ENCODE measurements at places on chromosomes 16 and 17. TPM values are rescaled to one million over a fixed set of nuclear protein-coding genes. Genes with fewer than 3 reads are reported as not detected.

DNA sequence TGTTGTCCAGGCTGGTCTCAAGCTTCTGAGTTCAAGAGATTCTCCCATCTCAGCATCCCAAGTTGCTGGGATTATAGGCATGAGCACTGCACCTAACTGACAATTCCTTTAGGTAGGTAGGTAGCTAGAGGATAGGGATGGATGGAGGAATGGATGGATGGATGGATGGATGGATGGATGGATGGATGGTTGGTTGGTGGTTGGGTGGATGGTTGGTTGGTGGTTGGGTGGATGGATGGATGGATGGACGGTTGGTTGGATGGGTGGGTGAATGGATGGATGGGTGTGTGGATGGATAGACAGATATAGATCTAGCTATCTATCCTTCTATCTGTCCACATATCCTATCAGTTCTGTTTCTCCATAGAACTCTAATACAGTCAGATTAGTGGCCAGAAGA is 19.3 kb upstream of the ADCY9 start:
- H3K4me1 ChIP-seq, result no peaks in the 10 kb centered on the region
- no peaks in the 10 kb centered on the region for H3K36me3 ChIP-seq
- DNase-seq, result no peak
- H3K27me3 ChIP-seq, result no peaks in the 10 kb centered on the region

DNA sequence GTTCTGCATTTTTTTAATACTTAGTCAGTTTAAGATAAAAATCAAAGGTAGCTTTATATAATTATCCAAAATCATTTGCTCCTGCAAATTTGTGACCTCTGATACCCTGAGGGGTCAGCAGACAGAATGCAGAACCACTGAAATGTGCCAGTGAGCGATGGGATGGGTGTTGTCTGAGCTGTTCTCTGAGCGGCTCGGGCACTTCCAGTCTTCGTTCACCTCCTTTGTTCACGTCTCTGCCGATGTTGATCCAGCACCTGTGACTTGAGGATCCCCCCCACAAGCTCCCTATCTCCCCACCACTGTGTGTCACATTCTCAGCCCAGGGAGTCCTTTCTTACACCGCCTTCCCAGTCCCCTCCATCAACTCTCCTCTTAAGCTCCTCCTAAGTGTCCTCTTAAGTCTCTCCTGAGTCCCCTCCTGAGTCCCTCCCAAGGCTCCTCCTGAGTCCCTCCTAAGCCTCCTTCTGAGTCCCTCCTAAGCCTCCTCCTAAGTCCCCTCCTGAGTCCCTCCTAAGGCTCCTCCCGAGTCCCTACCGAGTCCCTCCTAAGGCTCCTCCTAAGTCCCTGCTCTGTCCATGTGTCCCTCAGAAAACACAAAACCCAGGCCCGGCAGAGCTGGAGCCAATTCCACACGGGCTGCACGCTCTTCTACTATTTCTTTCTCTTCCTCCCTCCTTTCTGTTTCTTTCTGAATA is 47.5 kb downstream of the RNF213 start:
- H3K27me3 ChIP-seq, result no peaks in the 10 kb centered on the region
- H3K27ac ChIP-seq, result no peak overlapping the region
- no peak overlapping the region for H3K4me3 ChIP-seq
- no peak for DNase-seq
- peaks cover 37% of the 10 kb centered on the region for H3K36me3 ChIP-seq

RAMP2 gene
- total RNA-seq, result 1.1 TPM

ZFPM1 gene
- 3.9 TPM for total RNA-seq

- no peak overlapping the region for H3K4me3 ChIP-seq
- H3K27ac ChIP-seq, result no peak overlapping the region
- DNase-seq, result no peak
- H3K4me1 ChIP-seq, result no peaks in the 10 kb centered on the region
- no peaks in the 10 kb centered on the region for H3K27me3 ChIP-seq
Measured at GRCh38 chr16:51151435-51151960, 428 bp upstream of the SALL1 start.

GRCh38 chr17:62965174-62965685 is 805 bp upstream of the TANC2 start:
- H3K27me3 ChIP-seq, result no peaks in the 10 kb centered on the region
- H3K36me3 ChIP-seq, result peaks cover 3% of the 10 kb centered on the region
- H3K4me3 ChIP-seq, result peak overlapping the region; percentile 77
